ENCODE measurements at places on chromosomes 4 and X.
A peak's percentile ranks its signal among the peaks of the same experiment; 100 is the strongest.

- DNase-seq = no peak
These were observed 15.3 kb downstream of the PGRMC1 start for GRCh38 chrX:119251386-119251785.

DNA sequence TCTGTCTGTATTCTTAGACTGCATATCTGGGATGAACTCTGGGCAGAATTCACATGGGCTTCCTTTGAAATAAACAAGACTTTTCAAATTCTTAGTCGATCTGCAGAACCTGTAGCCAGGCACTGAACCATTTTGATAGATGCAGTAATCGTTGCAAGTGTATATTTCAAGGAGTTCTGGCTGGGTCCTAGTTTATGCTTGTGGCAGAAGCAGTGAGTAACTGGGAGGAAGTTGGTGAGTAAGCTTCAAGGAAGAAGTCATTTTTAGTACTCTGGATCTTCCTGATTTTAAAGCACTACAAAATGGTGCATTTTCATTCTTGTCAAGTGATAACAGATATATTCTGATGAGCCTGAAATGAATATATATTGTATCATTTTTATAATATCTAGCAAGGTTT lies 9.5 kb downstream of the HPRT1 start:
- DNase-seq = no peak

GRCh38 chr4:70704931-70705182 lies 16.5 kb downstream of the UTP3 start:
- no peak for DNase-seq

DNA sequence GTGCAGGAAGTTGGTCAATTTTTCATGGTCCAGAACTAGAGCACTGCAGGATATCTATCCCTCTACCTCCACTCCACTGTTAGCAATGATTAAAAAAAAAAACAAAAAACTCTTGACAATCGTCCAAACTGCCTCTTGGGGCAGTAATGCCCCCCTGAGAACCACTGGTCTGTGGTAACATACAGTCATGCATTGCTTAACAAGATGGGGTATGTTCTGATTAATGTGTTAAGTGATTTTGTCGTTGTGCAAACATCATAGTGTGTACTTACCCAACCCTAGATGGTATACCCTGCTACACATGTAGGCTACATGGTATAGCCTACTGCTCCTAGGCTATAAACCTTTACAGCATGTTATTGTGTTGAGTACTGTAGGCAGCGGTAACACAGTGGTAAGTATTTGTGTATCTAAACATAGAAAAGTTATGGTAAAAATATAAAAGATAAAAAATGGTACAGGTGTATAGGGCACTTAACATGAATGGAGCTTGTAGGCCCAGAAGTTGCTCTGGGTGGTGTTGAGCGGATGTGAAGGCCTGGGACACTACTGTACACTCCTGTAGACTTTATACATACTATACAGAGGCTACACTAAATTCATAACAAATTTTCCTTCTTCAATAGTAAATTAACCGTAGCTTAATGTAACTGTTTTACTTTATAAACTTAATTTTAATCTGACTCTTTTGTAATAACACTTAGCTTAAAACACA lies 34.1 kb downstream of the ART3 start:
- no peak for DNase-seq

DNA sequence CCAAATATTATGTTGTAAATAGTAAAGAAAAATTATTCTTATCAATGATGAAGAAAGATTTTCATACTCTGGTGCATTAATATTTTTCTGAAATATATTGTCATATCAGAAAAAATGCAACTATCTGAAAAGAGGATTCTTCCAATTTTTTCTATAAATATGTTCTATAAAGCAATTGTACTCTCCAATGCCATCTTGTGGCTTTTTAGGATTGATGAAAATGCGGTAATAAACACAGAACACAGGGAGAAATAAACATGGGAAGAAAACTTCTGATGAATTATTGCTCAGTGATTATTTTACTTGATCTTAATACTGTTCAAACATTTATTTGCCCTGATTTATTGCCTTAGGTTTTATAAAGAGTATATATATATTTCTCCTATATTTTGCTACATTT lies 215.4 kb downstream of the IL1RAPL1 start:
- no peak for DNase-seq

DNA sequence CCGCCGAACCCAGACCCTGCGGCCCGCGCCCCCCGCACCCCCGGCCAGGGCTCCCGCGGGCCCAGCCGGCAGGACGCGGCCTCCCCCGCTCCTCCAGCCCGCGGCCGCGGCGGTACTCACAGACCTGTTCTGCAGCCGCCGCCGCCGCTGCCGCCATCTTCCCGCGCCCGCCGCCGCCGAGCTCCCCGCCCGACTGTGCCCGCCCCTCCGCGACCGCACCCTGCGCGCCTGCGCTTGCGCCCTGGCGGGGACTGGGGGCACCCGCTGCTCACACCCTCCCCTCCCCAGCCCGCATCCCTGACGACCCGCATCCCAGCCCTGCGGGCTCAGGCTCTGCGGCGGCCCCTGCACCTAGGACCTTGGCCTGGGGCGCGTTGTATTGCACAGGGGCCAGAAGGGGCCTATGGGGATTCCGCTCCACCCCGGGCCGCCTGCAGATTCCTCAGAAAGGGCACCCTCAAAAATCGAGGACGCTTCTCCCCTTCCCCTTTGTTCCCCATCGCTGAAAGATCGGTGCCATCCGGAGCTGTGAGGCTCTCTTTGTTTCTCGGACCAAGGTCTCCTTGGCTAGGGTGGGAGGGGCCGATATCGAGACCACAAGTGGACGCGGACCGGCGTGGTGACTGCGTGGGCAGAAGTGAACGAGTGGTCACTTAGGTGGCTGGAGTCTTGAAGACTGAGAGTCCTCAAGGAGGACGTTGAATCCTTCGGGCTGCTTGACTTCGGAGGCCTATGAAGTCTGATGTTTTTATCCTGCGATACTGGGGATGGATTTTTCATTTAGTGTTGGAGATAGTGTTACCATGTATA lies at the start of gene SGCB:
SGCB (minus strand) TSS at position 197 of the 810 bp plus-strand sequence; CDS start at position 157, 40 bp downstream.
- peak; percentile 68 for DNase-seq

- DNase-seq = no peak
These were observed 8.2 kb downstream of the ABLIM2 start for GRCh38 chr4:8150152-8151090.

- DNase-seq = peak; percentile 30
These were observed 63.9 kb downstream of the TRAPPC11 start for GRCh38 chr4:183722731-183723560.

DNA sequence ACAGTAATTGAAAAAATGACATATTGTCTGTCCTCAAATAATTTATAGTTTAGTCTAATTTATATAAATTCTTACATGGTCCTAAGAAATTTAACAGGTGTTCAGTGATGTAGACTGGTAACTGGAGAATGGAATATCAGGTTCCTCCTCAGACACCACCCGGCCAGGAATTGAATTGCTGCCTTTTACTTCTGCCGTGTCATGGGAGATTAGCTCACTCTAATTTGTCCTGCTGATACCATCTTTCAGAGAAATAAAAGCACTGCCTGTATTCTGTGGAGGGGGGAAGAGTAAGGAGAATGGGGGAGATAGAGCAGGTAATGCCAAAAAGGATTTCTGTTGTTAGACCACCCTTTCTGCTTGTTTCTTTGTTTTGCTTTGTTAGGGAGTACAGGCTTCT lies 125.2 kb upstream of the KLHL4 start:
- DNase-seq = no peak

DNA sequence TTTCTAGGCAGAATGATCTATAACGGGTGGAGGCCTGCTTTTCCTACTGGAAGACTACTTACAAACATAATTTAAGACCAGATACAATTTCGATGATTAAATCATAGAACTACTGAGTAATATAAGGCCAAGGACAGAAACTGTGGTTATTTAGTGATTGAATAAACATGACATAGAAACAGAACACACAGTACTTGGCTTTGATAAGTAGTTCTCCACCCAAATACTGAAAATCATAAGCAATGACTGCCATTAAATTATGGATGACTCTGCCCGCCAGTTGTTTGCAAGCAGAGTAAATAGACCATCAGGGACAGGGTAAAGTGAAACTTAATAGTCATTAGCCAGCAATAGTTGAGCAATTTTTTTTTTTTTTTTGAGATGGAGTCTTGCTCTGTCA lies 17.2 kb upstream of the SMIM14 start:
- DNase-seq = no peak

DNA sequence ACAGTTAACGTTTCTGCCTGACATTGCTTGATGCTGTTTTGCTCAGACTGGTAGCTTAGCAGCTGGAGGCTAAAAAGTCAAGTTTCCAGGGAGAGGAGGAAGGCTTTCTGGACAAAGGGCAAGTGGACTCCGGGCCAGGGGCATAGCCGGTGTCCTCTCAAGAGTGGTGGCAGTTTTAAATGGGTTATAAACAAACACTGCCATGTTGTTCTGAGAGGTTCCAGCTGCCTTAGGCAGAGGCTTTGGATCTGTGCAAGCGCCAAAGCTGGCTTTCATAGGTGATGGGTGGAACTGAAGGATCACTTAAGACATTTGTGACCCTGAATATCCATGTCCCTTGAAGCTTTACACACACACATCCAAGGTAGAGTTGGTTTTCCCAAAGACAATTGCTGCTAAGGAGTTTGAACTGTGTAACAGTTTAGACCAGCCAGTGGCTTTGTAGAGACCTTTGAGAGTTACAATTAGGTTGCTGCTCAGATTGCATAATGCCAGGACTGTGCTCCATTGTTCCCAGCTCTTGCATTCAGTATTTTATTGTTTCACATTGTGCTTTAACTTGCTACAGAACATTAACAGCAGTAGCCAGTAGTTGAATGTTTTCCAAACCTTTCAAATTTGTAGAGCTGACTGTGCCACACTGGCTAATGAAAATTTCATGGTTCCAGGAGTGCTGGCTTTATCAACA lies 54.1 kb upstream of the AP1S2 start:
- DNase-seq = no peak

GRCh38 chr4:18935659-18936345 lies 914.2 kb upstream of the LCORL start:
- DNase-seq = no peak

DNA sequence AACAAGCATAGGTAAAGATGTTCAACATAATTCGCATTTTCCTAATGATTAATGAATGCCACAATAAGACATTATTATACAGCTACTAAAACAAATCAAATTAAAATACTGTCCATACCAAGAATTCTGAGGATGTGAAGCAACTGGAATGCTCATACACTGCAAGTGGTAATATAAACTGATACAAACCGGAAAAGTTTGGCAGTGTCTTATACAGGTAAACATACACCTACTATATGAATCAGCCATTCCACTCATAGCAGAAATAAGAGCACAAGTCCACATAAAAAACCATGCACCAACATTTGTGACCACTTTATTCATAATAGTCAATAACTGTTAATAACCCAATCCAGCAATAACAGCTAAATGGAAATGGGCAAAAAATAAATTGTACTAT lies 79.3 kb downstream of the FBXW7 start:
- DNase-seq = no peak

GRCh38 chr4:1684506-1685234 lies 557 bp upstream of the FAM53A start:
- DNase-seq = no peak

DNA sequence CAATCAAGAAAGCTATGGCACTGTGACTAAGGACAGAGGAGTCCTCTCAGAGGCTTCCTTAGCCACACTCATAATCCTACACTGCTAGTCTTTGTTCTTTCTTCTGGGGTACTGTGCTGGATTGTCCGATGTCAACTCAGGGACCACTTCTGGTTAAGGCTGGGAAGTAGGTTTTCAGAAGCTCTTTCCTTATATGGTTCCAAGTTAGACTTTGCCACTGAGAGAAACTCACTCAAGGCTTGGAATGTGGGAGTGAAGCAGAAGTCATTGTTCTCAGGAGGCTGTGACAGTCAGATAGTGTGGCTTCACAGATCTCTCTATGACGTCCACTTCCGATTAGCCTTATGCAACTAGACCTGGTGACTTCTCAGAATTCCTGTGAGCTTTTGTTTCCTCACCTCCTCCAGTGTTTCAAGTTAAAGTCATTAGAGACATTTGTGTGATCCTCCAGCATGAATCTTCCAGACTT lies 317.3 kb upstream of the F9 start:
- DNase-seq = no peak

DNA sequence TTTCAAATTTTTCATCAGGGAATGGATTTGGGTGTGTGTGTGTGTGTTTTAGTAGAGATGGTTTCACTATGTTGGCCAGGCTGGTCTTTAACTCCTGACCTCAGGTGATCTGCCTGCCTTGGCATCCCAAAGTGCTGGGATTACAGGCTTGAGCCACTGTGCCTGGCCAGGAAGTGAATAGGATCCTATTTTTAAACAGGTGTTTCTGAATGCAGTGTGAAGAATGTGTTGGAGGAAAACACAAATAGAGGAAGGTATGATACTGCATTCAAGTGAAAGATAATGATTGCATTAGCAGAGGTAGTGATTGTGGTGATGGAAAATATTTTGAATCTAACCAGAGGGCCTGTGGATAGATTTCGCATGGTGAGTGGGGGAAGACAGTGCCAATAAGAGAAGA lies 189.6 kb downstream of the TENM3 start:
- no peak for DNase-seq

DNA sequence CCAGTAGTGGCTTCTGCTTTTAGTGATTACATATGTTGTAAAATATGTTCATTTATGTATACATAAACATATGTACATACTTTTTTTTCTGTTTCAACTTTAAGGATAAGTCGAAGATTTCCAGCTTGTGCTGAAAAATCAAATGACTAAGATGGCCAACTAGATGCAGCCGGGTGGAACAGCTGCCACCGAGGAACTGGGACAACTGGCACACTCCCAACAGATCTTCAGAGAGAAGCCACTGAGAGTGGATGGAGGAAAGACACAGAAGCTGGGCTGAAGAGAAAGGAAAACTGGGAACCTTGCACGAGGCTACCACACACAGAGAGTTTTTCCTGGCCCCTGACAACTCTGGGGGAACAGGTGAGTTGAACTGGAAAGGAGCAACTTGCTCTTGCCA lies 207.5 kb downstream of the FAM47B start:
- no peak for DNase-seq

- no peak for DNase-seq
These were observed 236.1 kb downstream of the MGST2 start for GRCh38 chr4:139901531-139902320.

DNA sequence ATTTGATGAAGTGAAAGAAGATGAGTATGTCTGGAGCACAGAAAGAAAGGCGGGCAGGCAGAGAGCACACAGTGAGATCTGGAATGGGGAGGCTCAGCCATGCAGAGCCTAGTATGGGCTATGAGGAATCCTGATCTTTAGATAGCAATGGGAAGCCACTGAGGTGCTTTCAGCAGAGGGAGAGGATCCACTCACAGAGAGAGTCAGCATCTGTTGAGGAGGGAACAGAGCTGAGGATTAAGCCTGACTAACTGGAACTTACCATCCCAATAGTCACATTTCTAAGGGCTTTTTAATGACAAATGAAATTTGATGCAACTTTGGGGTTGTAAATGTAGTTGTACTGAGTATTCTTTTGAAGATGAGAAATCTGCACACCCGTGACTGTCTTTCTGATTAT lies 20.6 kb upstream of the FGFBP2 start:
- no peak for DNase-seq

GRCh38 chr4:157907226-157907946 lies 265.4 kb downstream of the GASK1B start:
- no peak for DNase-seq

GRCh38 chr4:57504139-57504538 lies 394.0 kb upstream of the IGFBP7 start:
- DNase-seq = no peak

All from activated effector memory CD4-positive, alpha-beta T cell treated with Interleukin-2 at 50 U/mL for 16 hours (primary cell).